ENCODE measurements at places on chromosomes 3 and 15. TPM values are rescaled to one million over a fixed set of nuclear protein-coding genes. Genes with fewer than 3 reads are reported as not detected.

The GABRA5 gene
- total RNA-seq: 39.1 TPM

The TRPC1 gene
- total RNA-seq: 36.9 TPM

The GOLGA8G gene
- not detected for total RNA-seq

DNA sequence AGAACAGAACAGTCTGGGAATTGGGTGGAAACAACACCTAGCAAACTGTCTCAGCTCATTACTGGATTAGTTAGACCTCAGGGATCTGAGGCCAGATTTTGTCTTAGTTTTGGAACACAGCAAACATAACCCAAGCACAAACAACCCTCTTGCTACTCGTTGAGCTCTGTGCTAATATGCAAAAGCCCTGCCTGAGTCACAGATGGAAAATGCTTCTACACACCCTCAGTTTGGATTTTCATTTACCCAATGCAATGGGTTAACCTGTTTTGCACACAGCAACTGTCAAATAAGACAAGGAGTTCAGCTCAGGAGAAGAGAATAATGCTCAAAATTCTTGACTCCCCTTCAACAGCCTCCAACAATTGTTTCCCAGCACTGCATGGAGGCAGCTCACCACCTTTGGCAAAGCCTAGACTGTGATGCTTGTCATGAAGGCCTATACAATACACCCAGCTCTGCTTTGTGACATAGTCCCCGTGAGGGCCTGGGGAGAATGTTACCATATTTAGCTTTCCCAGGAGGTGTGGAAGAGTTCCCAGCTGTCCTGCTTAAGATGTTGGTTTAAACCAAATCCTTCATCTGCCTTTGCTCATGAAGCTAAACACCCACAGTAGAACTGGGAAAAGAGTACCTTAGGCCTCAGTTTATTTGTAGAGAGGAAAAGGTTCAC, 68.9 kb upstream of the MNS1 start:
- DNase-seq: no peak

DNA sequence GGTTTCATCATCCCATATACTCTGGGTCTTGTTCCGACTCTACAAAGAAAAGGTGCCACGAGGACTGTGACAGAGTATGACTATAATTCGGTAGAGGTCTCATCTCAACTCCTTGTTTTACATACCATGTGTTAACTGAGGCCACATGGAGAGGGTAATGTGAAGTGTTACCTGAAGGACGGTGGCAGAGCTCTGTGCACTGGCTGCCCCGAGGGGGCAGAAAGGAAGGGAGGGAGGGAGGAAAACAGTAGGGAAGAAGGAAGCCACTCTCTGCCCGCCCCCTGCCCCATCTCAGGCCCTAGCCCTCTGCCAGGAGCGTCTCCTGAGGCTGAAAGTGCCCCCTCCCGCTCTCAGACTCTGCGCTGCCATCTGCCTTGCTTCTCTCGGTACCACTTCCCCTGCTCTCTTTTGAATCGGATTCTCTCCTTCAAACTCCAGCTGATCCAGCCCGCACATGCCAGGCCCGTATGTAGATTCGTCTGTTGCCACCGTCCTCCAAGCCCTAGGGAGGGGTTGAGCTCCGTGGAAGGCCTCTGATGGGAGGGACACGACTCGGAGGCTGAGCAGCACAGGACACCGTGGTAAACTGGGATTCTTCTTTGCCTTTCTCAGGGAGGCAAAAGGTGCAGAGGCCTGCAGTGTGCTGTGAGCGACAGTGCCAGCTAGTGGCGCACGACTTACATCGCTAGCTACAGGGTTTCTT, 70.5 kb upstream of the ATP10A start:
- no peak for DNase-seq

- no peak for DNase-seq
Measured at GRCh38 chr3:178804606-178805005, 267.0 kb downstream of the ZMAT3 start.

GRCh38 chr15:44529864-44530604, 6.9 kb upstream of the EIF3J start:
- no peak for DNase-seq

GRCh38 chr3:36451816-36452215, 71.5 kb downstream of the STAC start:
- DNase-seq: no peak

Measured in dorsolateral prefrontal cortex (tissue), 122 donors.